ENCODE measurements at places on chromosomes 1 and 21.

GRCh38 chr21:41477641-41478318, 30.2 kb downstream of the TMPRSS2 start:
- no peak for DNase-seq

DNA sequence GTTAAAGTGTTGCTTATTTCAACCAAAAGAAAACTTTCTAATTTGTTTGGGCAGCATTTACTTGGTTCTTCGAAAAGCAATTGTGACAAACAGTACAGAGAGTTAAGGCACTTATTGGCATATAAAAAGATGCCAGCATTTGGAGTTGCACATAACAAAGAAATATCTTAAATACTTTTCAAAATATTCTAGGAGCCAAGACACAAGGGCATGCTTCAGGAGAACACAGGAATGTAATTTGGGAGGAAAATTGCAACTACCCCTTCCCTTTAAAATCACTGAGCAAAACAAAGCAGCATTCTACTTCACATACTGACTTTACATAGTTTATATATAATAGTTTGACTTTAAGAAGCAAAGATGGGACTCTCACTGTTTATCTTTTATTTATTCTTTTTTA, 4.6 kb upstream of the TIE1 start:
- DNase-seq: no peak

DNA sequence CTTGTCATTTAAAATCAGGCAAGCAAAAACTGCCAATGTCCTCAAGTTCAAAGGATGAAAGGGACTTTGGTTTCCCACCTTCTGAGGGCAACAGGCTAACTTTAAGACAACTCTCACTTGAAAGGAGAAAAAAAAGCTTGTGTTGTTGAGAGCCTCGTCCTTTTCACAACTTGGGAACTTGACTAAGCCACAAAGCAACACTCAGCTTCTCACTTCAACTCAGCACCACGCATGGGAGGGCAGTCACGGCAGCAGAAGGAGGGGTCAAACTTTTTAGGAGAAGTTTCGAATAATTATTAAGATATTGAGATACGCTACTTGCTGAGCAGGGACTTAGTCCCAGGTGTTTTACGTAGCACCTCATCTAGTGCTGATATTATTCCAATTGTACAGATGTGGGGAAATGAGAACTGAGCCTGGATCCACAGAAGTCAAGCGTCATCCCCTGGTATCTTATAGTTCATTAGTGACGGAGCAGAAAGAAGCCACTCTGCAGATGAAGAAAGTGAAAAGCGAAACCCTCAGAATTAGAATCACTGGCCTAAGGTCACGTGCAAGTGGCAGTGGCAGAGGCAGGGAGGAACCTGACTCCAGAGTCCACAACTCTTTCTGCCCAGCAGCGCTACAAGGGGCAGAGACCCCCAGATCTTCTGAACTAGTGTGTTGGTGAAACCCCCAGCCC, 83.6 kb downstream of the JAK1 start:
- DNase-seq: no peak

DNA sequence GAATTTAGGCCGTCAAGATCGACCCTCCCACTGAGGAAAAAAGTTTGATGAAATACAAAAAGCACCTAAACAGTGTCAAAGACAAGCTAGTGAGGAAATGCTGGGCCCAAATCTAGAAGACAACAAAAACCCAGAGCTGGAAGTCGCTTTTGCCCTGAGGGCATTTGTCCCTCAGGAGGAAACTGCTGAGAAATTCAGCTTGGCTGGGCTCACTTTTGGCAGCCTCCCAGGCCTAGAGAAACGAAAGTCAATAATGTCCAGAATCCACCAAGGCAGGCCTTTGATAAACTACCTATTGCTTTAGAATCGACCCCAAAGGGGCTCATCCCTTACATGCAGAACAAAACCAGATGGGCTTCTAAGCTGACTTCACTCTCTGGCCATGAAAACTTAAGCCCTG, 38.9 kb downstream of the SYT2 start:
- no peak for DNase-seq

DNA sequence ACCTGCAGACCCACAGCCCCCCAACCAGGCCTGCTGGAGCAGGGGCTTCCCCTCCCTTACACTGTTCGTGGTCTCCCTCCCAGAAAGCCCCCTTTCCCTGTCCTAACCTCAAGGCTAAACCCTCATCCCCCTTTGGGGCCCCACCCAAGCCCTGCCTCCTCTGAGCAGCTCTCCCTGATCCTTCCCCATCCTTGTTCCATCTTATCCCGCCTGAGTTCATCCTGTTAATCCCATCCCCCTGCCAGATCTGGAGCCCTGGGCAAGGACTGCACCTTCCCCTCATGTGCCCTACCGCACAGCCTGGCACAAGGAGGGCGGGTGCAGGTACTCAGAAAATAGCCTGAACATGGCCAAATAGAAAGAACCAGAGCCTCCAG, 6.9 kb upstream of the TNNT2 start:
- no peak for DNase-seq

GRCh38 chr1:12456979-12457378, 161.0 kb downstream of the DHRS3 start:
- no peak for DNase-seq

GRCh38 chr1:8597455-8597854, 220.0 kb downstream of the RERE start:
- no peak for DNase-seq

- peak; percentile 69 for DNase-seq
These were observed 6.6 kb downstream of the LDLRAD2 start for GRCh38 chr1:21818656-21819055.

GRCh38 chr1:23563003-23563402, 3.7 kb upstream of the ID3 start:
- no peak for DNase-seq

DNA sequence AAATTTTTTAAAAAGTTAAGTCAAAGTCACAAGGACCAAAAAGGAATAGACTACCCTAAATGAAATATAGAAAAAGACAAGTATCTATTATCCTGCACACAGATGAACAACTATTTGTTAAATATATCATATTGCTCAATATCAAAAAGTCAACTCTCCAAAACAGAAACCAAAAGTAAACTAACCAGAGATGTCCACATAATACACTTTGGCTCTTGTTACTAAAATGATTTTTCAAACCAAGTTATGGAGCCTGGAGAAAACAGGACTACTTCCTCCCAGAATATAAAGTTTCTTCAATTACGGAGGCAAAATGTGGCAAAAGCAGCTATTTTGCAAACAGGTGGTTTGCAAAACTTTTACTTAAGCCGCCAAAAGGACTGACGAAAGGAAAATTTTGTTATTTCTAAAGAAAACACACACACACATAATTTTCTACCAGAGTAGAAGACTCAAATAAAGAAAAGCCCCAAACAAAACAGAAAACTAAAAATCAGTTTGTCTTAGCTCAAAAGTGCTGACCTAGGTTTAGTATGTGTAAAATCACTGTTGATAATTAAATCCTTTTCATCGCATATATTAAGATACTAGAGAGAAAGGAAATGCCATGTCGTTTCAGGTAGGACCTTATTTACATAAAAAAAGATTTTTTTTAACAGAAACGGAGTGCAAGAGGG, 1.1 kb downstream of the DPYD start:
- no peak for DNase-seq

- no peak for DNase-seq
These were observed 26.1 kb upstream of the STMN1 start for GRCh38 chr1:25932321-25932720.

GRCh38 chr1:56505792-56506743, 73.3 kb downstream of the PLPP3 start:
- DNase-seq: no peak

DNA sequence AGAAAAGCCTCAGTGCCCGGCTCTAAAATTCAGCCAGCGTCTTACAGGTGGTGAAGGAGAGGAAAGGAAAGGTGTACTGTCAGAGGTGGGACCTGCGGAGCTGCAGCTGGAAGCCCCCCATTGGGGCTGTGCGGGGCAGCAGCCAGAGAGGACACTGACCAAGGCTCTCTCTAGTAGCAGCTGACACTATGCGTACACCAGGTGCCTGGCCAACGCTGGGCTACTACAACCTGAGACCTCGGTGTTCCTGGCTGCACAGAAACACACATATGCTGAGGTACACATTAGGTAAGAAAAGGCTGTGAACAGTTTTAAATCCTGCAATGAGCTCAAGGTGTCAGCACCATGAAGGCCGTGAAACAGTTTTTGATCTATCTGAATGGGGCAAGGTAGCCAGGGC, 55.5 kb upstream of the EDN2 start:
- no peak for DNase-seq

- no peak for DNase-seq
These were observed 9.0 kb downstream of the CTSK start for GRCh38 chr1:150799089-150799488.

GRCh38 chr1:26853600-26853999, 9.3 kb upstream of the SFN start:
- DNase-seq: no peak

GRCh38 chr1:218498056-218498938, 153.2 kb downstream of the TGFB2 start:
- no peak for DNase-seq

GRCh38 chr1:95084317-95085176, 11.8 kb upstream of the ALG14 start:
- DNase-seq: peak; percentile 30

GRCh38 chr1:231039161-231040018, 664 bp downstream of the FAM89A start:
- peak; percentile 63 for DNase-seq

GRCh38 chr1:217895841-217896240, 264.7 kb downstream of the SPATA17 start:
- no peak for DNase-seq

DNA sequence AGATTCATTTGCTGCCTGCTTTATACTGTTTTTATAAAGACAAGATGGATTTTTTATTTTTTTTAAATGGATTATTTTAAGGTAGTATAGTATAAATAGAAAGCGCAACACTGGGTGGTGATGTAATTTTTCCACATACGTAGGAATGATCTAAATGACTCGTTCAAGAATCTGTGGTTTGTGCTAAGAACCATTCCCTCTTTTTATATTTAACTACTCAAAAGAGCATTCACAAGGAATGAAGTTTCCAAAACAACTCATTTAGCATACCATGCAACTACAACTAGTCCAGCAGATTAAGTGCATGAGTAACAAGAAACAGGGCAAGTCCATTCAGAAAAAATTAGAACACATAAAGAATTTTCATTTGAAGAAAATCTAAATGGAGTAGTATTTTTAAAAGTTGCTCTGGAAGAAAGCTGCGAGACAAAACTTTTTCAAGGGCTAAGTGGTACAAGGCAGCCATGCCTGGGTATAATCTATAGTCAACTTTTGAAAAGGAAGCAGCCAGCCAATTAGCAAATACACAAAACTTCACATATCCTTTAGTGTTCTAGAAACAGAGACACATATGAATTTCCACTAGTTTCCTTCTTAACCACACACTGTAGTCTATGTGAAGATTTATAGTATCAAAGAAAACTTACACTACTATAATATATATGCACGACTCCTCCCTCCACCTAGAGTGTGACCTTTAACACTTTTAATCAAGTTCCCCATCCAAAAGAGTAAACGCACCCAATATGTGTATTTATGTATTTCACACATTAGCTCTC, 23.4 kb downstream of the GTF2B start:
- DNase-seq: no peak

- DNase-seq: no peak
These were observed 137.0 kb upstream of the AJAP1 start for GRCh38 chr1:4517186-4517954.

- DNase-seq: no peak
These were observed 8.4 kb downstream of the SLC35F3 start for GRCh38 chr1:233912909-233913308.

GRCh38 chr1:200891774-200892157, 2.9 kb upstream of the INAVA start:
- DNase-seq: no peak

GRCh38 chr21:38741092-38741949, 64.4 kb upstream of the ETS2 start:
- DNase-seq: no peak

DNA sequence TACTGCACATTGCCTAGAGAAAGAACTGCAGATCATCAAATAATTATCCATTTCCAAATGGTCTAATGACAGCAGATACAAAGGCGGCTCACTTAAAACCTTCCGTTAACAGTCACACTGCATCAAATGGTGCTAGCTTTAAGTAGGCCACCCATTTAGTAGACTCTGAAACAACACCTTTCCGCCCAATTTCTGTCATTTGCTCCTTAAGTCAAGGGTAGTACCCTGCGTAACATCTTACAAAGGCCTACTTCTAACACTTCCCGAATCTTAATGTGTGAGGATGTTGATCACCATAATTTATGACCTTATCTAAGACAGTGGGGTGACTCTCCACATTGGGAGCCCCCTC, 692 bp upstream of the RALGPS2 start:
- no peak for DNase-seq

DNA sequence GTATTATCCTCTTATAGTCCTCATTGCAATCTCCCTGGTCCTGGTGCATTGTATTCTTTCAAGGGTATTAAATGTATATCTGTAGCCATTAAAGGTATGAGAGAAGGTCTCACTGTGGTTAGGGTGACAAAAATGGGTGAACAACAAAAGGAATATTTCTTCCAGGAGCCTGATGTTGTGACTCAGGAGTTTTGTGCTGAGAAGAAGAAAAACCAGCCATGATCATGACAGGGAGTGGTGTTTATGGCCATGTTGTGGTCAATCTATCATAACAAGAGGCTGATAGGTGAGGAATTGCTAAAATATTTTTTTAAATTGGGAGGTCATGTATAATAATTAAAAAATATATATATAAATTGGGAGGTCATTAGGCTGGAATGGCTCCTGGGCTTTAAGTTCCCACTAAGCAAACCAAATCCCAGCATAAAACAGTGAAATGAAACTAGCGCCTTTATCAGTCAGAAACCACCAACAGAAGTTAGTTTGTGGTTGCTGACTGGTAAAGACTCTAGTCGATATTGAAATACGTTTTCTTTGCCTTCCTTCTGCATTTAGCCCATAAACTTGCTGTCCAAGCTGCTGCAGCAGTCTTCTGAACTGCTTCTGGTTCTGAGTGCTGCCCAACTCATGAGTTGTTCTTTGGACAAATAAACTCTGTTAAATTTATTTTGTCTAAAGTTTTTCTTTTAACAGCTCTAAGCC, 60.3 kb downstream of the TBX19 start:
- DNase-seq: no peak

DNA sequence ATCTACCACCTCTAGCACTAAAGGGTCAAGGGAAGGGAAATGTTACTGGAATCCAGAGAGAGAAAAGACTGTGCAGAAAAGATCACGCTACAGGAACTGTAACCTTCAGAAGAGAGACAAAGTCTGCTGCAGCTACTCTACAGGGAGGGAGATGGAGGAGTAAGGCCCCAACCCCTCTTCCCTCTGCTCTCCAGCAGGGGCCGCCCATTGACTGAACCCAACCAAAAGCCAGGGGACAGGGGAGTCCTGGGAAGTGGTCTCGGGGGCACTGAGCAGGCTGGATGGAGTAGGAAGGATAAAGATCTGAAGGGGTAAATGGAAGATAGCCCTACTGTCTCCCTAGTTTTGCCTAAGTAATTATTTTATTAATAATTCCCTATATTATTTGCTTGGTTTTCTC, 72.8 kb upstream of the NR5A2 start:
- DNase-seq: peak; percentile 16

GRCh38 chr1:58812926-58813325, 29.1 kb upstream of the JUN start:
- peak; percentile 16 for DNase-seq

Data from activated CD4-positive, alpha-beta T cell treated with anti-CD3 and anti-CD28 coated beads for 36 hours (primary cell).